ENCODE measurements at places on chromosomes 16 and 17. TPM values are rescaled to one million over a fixed set of nuclear protein-coding genes. Genes with fewer than 3 reads are reported as not detected.
A peak's percentile ranks its signal among the peaks of the same experiment; 100 is the strongest.

DNA sequence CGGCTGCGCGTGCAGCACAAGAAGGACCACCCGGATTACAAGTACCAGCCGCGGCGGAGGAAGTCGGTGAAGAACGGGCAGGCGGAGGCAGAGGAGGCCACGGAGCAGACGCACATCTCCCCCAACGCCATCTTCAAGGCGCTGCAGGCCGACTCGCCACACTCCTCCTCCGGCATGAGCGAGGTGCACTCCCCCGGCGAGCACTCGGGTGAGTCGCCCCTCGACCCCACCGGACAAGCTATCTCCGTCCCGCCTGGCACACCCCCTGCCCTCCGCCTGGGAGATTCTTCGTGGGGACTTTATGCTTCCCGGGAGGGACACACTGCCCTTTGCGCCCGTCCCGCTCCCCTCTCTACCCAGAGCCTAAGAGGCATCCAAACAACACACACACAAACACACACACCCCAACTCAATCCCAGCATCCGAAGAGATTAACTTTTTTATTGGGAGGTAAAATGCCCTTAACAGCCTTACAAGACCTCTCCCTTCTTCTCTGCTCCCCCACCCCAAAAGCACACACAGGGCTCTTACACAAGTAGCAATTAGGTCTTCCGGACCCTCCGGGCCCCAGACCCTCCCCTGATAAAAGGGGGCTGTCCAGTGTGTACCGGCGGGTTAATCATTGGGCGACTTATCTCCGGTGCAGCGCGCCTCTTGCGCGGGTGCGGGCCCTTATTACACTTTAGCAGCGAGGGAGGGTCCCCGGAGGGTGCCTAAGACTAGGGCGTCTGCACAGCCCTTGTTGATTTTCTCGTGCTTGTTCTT, 2.1 kb downstream of the SOX9 start:
- DNase-seq: peak; percentile 32
- H3K36me3 ChIP-seq: peaks cover 24% of the 10 kb centered on the region
- H3K27ac ChIP-seq: 0 out of 2 replicates have a peak overlapping the region, but pooled peaks have one; percentile 27
- H3K4me3 ChIP-seq: peak overlapping the region; percentile 90
- no peaks in the 10 kb centered on the region for H3K27me3 ChIP-seq
- peaks cover 60% of the 10 kb centered on the region for H3K4me1 ChIP-seq

DNA sequence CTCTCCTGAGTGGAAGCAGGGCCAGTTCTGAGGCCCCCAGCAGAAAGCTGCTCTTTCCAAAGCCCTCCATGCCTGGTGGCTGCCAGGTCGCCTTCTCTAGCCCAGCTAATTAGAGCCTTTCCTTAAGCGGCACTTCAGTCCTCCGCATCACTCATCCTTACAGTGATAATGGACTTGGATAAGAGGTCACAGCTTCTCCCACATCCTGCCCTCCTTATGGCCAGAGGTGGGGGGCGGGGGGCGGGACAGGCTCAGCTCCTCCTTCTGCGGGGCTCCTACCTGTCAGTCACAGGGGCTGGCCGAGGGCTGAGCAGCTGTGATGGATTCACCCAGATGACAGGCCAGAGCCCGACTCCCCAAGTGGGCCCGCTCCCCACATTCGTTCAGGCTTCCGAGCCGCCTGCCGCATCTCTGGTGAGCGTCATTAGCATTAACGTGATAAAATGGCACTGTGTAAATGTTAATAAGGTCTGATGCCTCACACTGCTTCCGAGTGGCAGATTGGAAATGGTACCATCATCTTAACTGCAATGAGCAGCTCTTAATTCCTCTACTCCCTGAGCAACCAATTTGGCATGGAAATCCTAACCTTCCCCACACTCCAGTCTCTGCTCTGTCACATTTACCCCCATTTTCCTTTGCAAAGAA, 41.3 kb downstream of the GRIN2C start:
- no peaks in the 10 kb centered on the region for H3K36me3 ChIP-seq
- H3K27me3 ChIP-seq: no peaks in the 10 kb centered on the region
- no peak overlapping the region for H3K27ac ChIP-seq
- DNase-seq: no peak

Gene KIF18B
- 48.2 TPM for total RNA-seq

GRCh38 chr16:86497551-86498021, 12.7 kb upstream of the FOXF1 start:
- no peak for DNase-seq
- H3K4me3 ChIP-seq: no peak overlapping the region
- no peak overlapping the region for H3K27ac ChIP-seq
- H3K36me3 ChIP-seq: no peaks in the 10 kb centered on the region

Gene LYRM9
- total RNA-seq: 7.6 TPM

DNA sequence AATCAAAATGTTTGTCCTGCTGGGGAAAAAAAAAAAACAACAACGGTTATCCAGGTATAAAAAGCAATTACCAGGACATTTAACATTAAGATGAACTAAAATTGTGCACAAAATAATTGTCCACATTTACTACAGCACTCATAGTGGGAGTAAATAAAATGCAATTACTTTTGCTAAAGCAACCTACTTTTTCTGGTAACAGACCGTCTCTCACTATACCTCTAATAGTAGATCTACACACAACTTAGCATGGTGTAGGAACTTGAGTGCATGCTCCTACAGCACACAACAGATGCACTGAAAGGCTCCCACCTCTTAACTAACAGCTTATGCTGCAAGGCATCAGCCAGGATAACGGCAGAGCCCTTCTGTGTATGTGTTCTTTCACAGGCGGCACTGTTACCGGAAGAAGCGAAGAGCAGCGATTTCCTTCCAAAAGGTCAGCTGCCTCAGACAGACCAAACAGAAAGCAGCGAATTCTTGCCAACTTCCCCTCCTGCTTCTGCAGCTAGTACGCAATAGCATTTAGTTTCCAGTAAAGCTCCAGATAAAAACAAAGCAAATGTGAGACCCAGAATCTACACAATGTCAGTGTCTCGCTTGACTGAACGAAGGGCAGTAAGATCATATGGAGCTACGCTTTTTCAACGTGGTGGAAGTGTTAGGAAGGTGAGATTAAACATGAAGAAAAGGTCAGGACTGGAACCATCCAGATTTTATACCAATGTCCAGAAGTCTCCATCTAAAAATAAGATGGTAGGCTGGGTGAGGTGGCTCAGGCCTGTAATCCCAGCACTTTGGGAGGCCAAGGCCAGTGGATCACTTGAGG, 27.6 kb downstream of the STAT5B start:
- no peaks in the 10 kb centered on the region for H3K36me3 ChIP-seq
- no peaks in the 10 kb centered on the region for H3K27me3 ChIP-seq
- peaks cover 25% of the 10 kb centered on the region for H3K4me1 ChIP-seq
- DNase-seq: no peak
- peak overlapping the region; percentile 23 for H3K27ac ChIP-seq

Gene CES1
- 141 TPM for total RNA-seq

DNA sequence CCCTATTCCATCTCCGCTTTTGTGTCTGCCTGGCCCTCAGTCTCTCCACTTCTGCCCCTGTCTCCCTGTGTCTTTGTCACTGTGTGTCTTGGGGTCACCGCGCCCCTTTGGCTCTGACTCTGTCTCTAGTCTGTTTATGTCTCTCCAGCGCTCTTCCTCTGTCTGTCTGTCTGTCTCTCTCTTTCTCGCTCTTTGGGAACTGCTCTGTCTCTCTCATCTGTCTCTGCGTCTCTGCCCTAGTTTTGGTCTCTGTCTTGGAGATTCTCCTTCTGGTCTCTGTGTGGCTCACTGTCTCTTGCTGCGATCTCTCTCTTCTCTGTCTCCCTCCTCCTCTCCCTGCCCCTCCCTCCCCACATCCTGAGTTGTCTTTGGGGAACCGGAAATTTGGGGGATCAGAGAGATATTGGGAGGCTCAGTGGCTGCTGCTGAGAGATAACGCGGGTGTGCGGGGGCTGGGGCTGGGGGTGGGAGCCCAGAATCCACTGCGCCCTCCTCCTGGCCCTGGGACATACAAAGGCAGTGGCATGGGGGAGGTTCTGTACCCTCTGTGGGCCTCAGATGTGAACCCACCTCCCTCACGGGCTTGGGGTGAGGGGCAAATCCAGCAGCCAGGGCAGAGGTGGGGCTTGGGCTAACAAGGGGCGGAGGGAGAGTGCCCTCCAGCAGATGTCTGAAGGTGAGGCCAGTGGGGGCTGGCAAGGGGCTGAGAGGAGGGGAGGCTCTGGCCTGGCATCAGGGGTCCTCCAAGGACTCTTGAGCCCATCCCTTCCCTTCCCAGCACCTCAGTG, 24.4 kb downstream of the LAT start:
- no peaks in the 10 kb centered on the region for H3K36me3 ChIP-seq
- no peak overlapping the region for H3K27ac ChIP-seq

Gene KRTAP2-2
- not detected for total RNA-seq

Gene MT1A
- 23.5 TPM for total RNA-seq

DNA sequence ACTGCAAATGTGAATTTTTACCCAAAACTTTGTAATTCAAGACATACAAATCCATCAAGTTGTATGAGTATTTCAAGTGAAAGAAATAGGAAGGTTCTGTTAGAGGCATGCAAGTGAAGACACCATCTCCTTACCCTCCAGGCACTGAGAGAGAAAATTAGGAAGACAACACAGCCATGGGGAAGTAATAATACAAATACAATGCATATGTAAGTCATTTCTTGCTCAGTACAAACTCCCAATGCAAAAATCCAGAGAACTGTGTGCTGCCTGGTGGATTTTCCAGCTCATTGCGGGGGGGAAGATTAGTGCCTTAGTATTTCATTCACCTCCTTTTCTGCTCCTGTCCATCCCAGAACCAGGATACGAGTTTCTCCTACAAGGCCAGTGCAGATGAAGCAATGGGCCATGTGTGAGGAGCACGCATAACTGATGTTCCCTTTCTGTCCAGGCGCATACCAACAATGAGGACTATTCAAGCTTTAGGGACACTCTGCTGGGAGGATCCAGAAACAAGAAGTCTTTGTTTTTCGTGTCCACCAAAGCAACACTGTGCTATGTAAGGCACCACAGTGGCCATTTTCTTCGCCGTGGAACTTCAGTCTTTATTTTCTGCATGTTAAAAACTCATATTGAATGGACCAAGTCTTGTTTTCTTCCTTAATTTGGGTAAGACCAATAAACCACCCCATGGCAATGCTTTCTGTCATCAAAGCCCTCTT, 143.7 kb upstream of the RCVRN start:
- H3K27me3 ChIP-seq: peaks cover 68% of the 10 kb centered on the region
- H3K4me3 ChIP-seq: no peak overlapping the region
- H3K36me3 ChIP-seq: no peaks in the 10 kb centered on the region
- DNase-seq: no peak
- H3K27ac ChIP-seq: no peak overlapping the region

GRCh38 chr16:1471569-1472194, 3.1 kb downstream of the CLCN7 start:
- H3K27me3 ChIP-seq: no peaks in the 10 kb centered on the region
- DNase-seq: no peak
- H3K4me1 ChIP-seq: peaks cover 17% of the 10 kb centered on the region
- H3K4me3 ChIP-seq: no peak overlapping the region
- H3K36me3 ChIP-seq: no peaks in the 10 kb centered on the region
- no peak overlapping the region for H3K27ac ChIP-seq
